ENCODE measurements at places on chromosomes 16 and 17.
A peak's percentile ranks its signal among the peaks of the same experiment; 100 is the strongest.

DNA sequence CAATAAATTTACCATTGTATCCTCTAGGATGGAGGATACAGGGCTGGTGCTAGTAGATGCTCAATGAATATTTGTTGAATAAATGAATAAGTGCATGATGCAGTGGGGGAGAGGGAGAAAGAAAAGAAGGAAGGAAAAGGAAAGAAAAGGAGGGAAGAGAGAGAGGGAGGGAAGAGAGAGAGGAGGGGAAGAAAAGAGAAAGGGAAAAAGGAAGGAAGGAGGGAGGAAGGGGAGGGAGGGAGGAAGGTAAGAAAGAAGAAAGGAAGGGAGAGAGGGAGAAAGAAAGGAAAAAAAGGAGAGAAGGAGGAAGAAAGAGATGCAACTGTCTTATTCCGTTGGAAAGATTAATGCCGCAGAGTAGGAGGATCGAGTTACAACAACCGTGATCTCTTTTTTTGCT is 30.4 kb downstream of the HSBP1 start:
- no peak for DNase-seq

GRCh38 chr17:10757647-10758046 is 27.8 kb upstream of the TMEM220 start:
- no peak for DNase-seq

DNA sequence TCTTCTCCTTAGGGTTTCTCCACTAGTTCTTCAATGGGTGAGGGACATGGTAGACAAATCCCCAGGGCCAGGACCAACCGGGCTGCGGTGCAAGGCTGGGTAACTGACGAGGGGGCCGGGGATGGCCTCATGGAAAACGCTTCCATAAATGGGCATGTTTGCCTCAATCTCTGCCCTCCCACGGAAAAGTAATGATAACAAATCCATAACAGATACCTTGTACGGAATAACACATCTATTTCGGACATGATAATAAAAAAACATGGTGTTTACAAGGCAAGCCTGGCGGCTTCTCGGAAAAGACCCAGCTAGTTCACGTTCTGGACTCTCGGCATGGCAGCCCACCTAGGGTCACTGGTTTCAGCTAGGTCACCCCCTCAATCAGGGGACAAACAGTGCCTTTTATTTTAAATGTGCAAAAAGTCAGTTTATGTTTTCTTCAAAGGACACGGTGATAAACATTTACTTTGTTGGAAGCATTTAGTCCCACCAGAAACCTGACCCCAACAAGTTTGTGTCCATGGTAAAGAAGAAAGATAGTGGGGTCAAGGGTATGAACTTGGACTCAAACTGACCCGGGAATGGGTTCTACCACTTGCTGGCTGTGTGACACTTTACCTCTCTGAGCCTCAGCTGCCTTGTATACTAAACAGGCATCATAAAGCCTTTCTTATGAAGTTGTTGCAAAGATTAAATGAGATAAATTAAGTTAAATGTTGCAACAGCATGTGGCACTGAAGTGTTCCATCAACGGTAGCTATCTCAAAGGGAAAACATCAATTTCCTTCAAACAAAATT is 1.7 kb downstream of the MYH11 start:
- DNase-seq, result no peak

DNA sequence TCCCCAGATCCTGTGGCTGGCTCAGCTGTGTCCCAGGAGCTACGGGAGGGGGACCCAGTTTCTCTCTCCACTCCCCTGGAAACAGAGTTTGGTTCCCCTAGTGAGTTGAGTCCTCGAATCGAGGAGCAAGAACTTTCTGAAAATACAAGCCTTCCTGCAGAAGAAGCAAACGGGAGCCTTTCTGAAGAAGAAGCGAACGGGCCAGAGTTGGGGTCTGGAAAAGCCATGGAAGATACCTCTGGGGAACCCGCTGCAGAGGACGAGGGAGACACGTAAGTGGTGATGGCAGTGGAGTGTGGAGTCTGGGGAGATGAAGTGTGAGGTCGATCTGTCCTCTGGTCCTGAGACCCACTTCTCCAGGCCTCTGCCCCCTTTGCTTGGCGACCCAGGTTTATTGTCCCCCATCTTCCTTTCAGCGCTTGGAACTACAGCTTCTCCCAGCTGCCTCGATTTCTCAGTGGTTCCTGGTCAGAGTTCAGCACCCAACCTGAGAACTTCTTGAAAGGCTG is 585 bp downstream of the WRAP53 start:
- no peak for DNase-seq

- DNase-seq, result no peak
These were observed 9.5 kb upstream of the KSR1 start for GRCh38 chr17:27446569-27447301.

GRCh38 chr17:72122765-72123529 is 2.1 kb downstream of the SOX9 start:
- no peak for DNase-seq

DNA sequence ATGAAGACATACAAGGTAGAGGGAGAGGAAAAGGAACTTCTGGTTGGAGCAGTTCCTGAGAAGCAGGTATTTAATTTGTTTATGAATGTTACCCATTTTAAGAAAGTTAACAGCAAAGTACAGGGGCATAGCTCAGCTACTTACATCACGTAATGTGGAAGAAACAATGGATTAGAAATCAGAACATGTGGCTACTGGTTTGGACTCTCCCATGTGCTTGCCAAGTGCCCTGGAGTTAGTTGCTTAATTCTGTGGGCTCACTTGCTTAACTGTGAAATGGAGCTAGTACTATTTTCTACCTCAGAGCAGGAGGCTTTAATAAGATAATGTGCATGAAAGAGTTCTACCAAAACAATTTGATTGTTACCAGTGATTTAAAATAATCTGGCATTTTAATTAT is 27.3 kb downstream of the RSPRY1 start:
- no peak for DNase-seq

DNA sequence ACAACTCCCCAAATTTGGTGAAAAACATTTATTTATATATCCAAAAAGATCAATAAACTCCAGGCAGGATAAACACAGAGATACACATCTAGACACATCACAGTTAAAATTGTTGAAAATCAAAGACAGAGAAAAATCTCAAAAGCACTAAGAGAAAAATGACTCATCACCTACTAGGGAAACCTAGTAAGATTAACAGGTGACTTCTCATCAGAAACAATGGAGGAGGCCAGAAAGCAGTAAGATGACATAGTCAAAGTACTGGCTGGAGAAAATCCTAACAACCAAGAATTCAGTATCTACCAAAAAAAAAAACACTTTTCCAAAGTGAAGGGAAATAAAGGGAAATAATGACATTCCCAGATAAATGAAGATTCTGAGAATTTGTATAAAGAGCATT is 33.8 kb downstream of the ULK2 start:
- DNase-seq, result no peak

GRCh38 chr17:3539881-3540540 is 17.6 kb downstream of the TRPV3 start:
- no peak for DNase-seq

DNA sequence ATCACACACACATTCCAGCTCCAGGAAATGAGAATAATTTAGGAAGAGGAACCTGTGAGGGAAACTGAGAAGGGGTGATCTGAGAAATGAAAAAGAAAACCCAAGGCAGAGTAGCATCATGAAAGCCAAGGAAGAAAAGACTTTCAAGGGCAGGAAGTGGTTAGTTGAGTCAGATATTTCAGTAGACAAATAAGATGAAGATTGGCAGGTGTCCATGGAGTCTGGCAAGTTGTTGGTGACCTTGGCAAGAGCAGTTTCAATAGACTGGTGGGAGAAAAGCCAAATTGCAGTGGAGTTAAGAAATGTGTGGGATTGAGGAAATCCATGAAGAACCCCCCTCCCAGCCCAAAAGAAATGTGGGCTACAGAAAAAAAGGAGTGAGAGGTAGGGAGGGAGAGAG is 10.7 kb downstream of the GNAO1 start:
- DNase-seq, result no peak

- DNase-seq, result no peak
These were observed 74.4 kb upstream of the ARL4D start for GRCh38 chr17:43324205-43324893.

DNA sequence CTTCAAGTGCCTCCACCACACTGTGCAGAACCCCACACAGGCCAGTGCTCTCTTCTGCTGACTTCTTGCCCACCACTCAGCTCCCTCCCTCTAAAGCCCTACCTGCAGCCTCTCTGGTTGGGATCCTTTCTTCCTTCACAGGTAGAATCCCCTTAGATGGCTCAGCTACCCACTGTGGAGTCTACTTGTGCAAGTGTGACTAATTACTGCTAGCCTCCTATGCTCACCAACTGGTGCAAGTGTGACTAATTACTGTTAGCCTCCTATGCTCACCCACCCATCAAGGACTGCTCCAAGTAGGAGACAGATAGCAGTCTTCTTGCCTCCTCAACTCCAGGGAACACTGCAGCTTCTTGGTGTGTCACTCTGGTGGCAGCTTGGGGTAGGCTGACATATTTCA is 43.6 kb downstream of the TEX14 start:
- no peak for DNase-seq

DNA sequence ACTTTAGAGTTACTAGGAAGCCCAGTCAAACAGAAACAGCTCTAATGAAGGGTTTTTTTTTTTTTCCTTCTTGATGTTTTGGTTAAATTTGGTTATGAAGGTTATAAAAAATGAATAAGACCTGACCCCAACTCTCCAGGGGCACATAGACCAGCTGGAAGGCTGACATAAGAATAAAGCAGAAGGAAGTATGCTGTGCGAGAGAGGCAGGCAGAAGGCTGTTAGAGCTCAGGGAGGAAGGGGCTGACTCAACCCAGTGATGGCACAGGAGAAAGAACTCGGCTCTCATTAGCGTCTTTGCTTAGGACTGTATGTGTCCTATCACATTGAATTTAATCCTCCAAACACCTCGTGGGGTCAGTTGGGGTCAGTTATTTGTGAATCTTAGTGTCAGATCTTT is 474.6 kb downstream of the PMP22 start:
- no peak for DNase-seq

GRCh38 chr17:51259564-51260236 is at the start of gene MBTD1:
Gene MBTD1, minus strand, starts transcription at chr17:51260049. Its CDS starts 34,888 bp downstream, at chr17:51225161.
- peak; percentile 89 for DNase-seq

DNA sequence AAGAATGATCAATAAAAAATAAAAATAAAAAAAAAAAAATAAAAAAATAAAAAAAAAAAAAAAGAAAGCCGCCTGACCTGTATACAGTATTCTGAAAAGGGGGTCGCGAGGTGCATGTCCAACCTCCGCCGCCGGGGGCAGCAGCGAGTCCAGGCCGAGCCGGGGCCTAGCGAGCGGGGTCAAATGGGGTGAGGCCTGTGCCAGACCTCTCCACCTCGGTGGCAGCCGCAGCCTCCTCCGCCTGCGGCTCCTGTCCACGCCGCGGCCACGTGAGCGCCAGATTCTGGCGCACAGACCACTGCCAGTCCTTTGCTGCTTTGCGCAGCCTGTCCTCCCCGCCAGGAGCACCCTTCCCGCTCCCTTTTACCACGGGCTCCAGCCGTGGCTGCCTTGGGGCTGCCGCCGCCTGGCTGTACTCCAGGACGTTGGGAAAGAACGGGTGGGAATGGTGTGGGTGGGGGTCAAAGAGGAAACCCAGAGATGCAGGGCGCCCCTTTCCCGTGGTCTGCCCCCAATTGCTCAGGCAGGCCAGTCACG is 2.4 kb upstream of the BCKDK start:
- peak; percentile 92 for DNase-seq

GRCh38 chr16:67675579-67675935 is 8.9 kb downstream of the C16orf86 start:
- no peak for DNase-seq

GRCh38 chr16:50244140-50244503 is 22.2 kb upstream of the ADCY7 start:
- DNase-seq, result no peak

- no peak for DNase-seq
These were observed 32.8 kb downstream of the MPHOSPH6 start for GRCh38 chr16:82136956-82137821.

- no peak for DNase-seq
These were observed 232.8 kb downstream of the CCDC182 start for GRCh38 chr17:57512258-57512657.

DNA sequence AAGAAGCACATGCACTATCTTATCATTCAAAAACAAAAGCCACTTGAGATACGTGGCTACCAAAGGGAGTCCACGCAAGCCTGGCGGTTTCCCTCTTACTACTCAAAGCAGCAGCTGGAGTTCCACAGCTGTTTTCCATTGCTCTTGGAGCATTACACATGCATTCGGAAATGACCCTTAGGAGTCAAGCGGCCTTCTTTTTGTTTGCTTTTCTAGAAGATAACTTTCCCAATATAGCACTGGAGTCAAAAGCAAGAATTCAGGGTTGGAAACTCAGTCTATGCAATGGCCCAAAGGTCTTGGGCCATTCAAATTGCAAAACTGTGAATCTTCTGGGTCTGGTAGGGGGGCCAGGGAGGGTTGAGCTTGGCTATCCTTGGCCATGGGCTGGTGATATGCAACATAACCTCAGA is 97.8 kb upstream of the MAF start:
- no peak for DNase-seq

DNA sequence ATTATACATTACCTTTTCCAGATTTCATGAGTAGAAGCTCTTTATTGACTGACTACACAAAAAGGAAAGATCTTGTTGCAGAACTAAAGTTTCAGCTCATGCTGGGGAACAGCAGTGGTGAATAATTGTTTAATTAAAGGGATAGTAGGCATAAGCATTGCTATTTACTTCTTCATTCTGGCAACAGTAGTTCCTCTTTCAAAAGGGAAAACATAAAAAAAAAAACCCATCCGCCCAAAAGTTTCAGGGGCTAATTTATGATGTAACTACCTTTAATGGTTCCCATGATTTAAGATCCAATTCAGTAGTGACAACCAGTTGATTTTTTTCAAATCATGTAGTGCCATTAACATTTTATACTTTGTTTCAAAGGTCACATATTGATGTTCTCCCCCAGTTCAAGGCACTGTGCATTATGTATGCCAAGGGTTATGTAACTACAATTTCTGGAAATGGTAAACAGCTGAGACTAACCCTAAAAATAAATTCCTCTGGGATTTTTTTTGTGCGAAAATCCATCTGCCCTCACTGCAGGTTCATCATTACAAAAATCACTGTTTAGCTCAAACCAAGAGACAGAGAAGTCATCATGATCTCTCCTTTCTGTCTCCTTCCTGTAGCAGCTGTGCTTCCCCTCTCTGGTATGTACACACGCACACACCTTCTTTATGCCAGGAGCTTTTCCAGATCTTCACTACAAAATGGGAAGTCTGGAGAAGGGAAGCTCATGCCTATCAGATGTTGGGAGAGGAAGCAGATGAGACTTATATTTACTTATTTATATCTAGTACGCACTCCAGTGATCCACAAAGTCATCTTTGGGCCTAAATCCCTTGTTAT is 2.2 kb upstream of the PHLPP2 start:
- DNase-seq, result no peak

- DNase-seq, result no peak
These were observed 117.8 kb downstream of the RAB11FIP4 start for GRCh38 chr17:31509095-31509804.

GRCh38 chr17:19762515-19762961 is 14.4 kb upstream of the ALDH3A1 start:
- DNase-seq, result peak; percentile 66

DNA sequence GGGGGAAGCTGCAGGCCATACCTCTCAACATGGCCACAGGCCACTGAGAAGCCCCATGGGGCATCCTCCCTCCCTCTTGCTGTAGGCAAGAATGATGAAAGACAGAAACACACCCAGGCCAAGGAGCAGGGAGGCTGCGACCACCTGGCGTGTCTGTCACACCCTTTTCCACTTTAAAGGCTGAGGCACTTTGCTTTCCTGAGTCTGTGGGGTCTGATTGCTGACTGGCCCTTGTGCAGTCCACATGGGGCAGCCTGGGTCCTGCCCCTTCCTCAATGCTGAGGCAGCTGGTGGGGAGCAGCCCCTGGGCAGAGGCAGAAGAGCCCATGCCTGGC is 8.7 kb downstream of the TMEM204 start:
- DNase-seq, result no peak
